ENCODE measurements at places on chromosomes 6 and 20.

DNA sequence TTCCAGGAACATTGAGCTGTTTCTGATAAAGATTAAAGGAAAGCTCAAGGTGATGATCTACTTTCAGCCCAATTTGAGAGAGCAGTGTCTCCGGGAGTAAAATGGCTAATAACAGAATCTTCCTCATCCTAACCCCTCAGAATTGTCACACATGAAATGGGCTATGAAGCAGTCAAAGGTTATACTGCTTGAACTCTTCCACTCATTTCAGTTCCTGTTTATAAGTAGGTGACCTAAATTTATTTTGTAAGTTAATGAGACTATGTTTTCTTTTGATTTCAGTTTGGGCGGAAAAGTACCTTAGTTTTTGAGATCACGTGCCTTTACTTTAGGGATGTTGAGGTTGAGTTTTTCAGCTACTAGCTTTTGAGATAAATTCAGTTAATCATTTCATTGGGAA, 47.2 kb downstream of the QKI start:
- DNase-seq = no peak

DNA sequence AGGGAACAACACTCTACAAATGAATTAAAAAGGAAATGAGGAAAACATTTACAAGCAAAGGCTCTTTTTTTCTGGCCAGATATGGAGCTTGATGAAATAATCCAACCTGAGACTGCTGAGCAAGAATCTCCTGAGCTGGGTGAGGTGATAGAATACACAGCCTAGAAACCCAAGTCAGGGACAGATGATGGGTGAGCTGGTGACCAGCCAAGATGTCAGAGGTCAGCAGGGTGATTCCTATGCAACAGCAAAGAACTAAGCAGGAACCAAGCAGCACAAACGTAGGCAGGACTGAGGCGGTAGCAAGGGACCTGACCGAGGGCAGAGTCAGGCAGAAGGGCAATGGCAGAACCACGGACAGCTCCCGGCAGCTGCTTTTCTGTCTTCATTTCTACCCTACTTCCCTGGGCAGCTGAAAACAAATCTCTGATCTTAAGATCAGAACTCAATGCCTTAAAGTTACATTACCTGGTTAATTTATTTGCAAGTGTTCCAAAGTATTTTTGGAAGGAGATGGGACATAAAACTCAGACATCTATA, 75.1 kb downstream of the CDC40 start:
- peak; percentile 52 for DNase-seq

DNA sequence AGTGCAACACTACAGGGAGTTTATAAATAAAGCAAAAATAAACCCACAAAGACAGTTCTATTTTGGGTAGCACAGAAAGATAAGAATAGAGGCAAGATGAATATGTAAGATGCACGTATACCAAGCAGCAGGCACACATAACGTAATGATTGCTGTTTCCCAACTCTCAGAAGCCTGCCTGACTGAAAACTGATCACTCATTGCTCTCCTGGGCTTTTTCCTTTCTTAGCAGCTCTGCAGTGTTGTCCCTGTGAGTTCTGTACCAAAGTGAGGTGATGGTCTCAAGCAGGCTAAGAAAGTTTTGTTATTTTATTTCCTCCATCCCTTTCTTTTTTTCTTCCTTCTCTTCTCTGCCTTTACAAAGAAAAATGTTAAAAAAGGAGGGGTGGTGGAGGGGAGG, 522.0 kb upstream of the MAN1A1 start:
- peak; percentile 15 for DNase-seq

GRCh38 chr6:43826730-43827129, 56.7 kb downstream of the VEGFA start:
- no peak for DNase-seq

GRCh38 chr6:159134701-159135364, 34.4 kb upstream of the FNDC1 start:
- peak; percentile 87 for DNase-seq

- DNase-seq = peak; percentile 13
Observed at GRCh38 chr6:93104195-93104817, 315.1 kb downstream of the EPHA7 start.

DNA sequence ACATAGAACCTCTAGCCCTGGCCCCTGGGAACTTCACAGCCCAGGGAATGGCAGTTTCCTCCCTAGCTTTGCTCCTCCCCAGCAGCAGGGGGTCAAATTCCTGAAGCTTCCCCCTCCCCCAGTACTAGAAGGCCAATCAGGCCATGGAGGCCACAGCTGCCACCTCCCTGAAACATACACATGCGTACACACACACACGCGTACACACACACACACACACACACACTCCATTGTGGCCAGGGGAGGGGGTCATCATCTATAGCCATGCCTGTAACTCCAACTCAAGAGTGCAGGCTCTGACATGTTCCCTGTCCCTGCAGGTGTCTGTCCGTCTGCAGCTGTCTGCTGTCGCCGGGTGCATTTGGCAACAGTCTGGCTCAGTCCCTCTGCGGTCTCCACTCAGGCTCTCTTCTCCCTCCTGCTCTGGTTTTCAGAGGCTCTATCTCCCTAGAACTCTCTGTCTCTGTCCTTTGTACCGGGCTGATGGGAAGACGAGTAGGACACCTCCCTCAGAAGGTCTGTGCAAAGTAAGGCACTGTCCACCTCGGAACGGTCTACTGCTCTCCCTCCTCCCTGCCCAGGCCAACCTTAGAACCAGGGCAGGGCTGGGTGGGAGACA, 1.4 kb downstream of the LRFN2 start:
- peak; percentile 27 for DNase-seq

DNA sequence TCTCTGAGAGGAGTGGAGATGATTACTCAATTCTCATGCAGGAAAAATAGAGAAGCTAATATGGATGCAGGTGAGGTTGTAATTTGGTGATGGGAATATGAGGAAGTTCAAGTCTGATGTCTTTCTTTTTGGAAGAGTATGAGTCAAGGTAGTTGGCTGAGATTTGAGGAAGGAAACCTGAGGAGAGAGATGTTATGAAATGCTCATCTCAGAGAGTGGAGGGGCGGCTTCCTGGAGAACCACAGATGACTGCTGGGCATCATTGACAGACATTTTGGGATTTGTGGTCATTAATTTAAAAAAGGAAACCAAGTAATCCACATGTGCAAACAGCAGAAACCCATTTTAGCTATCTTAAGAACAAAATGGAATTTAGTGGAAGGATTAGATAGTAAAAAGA, 72.5 kb upstream of the UST start:
- no peak for DNase-seq

- no peak for DNase-seq
Observed at GRCh38 chr6:135196739-135197510, 15.8 kb downstream of the MYB start.

GRCh38 chr20:60789399-60789798, 462.7 kb upstream of the CDH4 start:
- DNase-seq = no peak

GRCh38 chr6:1348675-1349074, 36.8 kb downstream of the FOXQ1 start:
- no peak for DNase-seq

DNA sequence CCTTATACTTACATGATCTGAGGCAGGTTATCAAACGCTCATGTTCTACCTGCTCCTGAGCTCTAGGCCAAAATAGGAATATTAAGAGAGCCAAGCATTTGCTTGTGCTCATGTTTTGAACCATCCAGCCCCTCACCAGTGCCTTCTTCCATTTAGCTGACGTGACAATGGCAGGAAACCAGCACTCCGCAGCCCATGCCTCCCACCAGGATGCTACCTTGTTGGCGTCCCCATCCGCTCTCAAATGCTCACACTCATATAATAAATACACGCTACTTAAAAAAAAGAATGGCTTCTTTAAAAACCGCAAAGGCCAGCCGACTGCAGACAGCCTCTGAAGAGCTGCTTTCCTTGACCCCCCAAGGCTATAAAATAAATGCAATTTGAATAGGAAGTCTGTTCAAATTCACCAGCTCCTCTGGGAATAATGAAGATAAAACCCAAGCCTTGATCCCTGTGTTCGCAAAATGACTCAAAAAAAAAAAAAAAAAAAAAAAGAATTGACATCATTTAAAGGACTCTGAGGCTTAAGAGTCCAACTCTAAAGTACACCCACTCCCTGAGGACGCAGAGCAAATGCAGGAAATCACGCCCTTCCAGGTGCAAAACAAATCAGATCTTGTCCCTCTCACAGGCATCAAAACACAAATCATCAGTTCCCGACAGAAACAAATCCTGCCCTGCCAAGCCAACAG, 29.0 kb downstream of the RNASET2 start:
- no peak for DNase-seq

DNA sequence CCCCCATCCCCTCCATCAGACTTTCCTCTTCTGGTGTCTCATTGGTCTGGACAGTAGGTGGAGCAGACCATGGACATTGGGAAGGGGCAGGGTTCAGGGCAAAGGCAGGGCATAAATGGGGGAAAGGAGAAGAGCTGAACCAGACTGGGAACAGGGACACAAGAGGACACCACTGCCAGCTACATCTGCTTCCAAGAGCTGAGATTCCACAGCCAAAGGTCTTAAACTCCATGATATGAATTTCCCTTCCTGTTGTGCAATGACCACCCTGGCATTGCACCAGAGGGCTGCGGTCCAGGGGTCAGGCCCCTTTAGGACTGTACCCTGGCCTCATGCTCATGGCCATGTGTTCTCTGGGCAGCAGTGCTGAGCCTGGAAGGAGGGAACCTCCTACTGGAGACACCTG, 137.9 kb downstream of the MAFB start:
- DNase-seq = no peak

DNA sequence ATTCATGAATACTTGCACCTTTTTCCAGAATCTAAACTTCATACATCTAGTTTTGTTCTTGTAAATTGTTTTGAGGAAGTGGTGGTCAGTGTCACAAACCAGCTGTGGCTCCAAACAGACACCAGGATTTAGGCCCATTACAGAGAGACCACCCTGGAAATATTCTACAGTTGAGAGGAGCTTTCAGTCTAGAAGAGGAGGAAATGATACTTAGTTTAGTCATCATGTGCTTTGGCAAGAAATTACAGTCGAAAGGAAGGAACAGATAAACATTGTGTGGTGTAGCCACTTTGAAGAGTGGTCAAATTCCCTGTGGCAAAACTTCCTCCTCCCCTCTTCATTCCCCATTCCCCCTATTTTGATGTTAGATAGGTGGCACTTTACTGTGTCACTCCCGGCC, 15.7 kb downstream of the DCBLD1 start:
- DNase-seq = no peak

GRCh38 chr6:132952031-132952867, 137.9 kb downstream of the RPS12 start:
- DNase-seq = no peak

DNA sequence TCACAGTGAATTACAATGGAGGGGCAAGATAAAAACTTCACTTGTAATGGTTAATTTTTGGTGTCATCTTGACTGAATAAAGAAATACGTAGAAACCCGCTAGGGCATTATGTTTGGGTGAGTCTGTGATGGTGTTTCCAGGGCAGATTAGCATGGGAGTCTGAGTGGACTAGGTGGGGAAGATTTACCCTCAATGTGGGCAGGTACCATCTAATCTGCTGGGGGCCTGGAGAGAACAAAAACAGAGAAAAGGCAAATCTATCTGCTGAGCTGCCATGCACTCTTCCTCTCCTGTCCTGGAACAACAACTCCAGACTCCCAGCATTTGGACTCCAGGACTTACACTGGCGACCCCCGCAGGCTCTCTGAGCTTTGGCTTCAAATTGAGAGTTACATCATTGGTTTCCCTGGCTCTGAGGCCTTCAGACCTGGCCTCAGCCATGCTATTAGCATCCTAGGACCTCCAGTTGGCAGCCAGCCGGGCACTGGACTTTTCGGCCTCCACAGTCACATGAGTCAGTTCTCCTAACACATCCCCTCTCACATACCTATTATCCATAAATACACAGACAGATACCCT, 19.7 kb downstream of the NINL start:
- DNase-seq = no peak

DNA sequence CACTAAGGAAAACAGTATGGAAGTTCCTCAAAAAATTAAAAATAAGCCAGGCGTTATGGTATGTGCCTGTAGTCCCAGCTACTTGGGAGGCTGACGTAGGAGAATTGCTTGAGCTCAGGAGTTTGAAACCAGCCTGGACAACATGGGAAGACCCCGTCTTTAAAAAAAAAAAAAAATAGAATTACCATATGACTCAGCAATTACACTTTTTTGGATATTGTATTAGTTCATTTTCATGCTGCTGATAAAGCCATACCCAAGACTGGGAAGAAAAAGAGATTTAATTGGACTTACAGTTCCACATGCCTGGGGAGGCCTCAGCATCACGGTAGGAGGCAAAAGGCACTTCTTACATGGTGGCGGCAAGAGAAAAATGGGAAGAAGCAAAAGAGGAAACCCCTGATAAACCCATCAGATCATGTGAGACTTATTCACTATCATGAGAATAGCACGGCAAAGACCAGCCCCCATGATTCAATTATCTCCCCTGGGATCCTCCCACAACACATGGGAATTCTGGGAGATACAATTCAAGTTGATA, 10.8 kb upstream of the SMIM29 start:
- DNase-seq = no peak

GRCh38 chr6:3615391-3616380, 135.8 kb downstream of the PXDC1 start:
- DNase-seq = no peak

DNA sequence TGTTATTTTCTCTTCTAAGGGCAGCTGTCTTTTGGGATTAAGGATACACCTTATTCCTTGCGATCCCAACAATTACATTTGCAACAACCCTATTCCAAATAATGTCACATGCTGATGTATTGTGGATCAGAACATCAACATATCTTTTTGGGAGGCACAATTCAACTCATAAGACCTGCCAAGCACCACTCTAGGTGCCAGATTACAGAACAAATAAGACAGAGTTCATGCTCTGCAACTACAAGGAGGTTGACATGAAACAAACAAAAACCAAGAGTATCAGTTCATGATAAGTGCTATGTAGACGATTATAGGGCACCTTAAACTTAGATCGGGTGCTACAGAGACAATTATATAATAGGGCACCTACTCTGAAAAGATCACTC, 203.2 kb upstream of the SGK1 start:
- no peak for DNase-seq

- DNase-seq = peak; percentile 63
Observed at GRCh38 chr6:30722280-30723112, 2.3 kb downstream of the TUBB start.

GRCh38 chr6:28335564-28336283, at the start of gene ZSCAN31:
TSS of gene ZSCAN31 (minus strand) at chr6:28336148. CDS start at chr6:28329683, 6,465 bp downstream.
- peak; percentile 83 for DNase-seq

- DNase-seq = no peak
Observed at GRCh38 chr20:39716796-39717341, 754.7 kb downstream of the DHX35 start.

DNA sequence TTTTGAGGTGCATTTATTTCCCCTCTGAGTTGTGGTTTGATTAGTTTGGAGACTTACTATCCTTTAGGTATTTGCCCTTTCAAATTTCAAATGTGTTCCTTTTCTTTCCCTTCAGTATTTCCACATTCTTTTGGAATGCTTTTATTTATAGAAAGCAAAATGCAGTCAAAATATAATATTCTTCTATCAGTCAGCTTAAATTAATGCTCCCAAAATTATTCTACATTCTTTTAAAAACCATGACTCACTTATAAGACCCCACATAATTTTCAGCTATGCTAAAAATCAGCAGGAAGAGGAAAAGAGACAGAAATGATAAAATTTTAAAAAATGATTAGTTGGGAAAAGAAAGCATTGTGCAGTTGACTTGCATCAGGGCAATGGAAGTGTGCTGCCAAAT, 180.0 kb upstream of the SMLR1 start:
- no peak for DNase-seq
